Dermis microvascular lymphatic vessel endothelial cell (primary cell): ENCODE measurements at places on chromosomes 7 and 10. TPM values are rescaled to one million over a fixed set of nuclear protein-coding genes. Genes with fewer than 3 reads are reported as not detected.

GRCh38 chr7:25444991-25445390, 216.7 kb upstream of the NPVF start:
- no peak for DNase-seq

DNA sequence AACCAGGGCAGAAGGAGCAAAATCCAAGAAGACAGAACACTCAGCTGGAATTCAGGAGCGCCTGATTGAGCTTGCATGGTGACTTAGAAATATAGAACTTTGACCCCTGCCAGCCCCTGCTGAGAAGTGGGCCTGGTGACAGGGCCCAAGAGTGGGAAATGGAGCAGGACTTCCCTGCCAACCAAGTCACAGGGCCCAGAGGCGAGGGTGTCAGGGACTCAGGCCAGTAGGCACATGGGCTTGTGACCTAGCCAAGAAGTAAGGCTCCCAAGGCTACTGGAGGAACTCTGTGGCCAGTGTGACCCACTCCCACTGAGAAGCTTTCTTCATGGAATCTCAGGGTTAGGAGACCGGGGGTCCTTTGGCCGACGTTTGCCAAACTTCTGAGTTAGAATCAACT, 31.9 kb downstream of the LRRC20 start:
- DNase-seq: no peak

Gene LAMB4
- total RNA-seq: 0.13 TPM in 2 replicates

Gene CCDC6
- 16.4 and 17.6 TPM in 2 replicates for total RNA-seq

Gene ANKRD7
- 0.13 TPM in 2 replicates for total RNA-seq

Gene ATG9B
- total RNA-seq: under 0.01 and 0.13 TPM in 2 replicates
